ENCODE measurements at places on chromosomes 5 and 9.

DNA sequence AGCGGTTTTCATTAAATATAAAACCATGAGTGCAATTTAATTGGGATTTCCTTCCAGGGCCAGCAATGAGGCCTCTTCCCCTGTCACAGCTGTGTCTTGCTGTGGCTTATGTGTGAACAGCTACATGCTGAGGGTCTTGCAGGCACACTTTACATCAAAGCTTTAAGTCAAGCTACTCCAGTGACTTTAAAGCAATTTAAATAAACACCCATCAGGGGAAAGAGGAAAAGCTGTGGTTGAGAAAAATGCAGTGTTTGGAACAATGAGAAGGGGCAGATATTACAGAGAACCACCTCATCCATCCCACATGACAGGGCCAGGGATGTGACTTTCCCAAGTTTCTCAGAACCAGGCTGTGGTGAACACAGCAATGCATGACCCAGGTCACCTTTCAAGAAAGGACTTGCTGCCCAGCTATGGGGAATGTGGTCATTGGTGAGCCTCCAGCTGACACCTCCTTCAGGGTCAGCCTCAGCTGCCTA lies 115.9 kb upstream of the LPAR1 start:
- DNase-seq: no peak

- DNase-seq: no peak
Measured at GRCh38 chr5:114152656-114153360, 209.1 kb upstream of the KCNN2 start.

DNA sequence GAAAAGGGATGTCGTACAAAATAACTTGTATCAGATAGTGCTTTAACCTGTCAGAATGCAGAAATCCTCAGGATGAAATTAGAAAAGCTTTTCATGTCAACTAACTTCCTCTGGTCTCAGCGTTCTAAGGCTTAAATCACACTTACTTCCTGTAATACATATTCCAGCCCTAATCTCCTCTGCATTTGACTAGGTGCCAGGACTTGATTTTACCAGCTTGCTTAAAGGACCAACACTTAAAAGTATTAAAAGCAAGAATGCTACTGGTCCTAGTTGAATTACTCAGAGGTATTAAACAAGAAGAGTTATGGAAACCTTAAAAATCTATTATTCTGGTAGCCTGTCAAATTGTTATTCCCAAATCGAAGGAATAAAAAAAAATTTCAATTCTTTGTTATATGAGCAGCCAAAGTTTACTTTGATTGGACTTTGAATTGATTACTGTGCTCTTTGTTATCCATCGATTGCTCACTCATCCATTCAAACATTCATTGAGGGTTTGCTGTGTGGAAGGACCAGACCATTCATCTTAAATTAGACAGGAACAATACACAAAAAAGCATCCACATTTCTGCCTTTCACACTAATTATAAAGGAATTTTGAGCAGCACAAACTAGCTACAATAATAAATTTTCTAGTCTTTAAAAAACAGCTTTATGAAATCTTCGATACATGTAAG lies 108.7 kb downstream of the MUSK start:
- DNase-seq: no peak

DNA sequence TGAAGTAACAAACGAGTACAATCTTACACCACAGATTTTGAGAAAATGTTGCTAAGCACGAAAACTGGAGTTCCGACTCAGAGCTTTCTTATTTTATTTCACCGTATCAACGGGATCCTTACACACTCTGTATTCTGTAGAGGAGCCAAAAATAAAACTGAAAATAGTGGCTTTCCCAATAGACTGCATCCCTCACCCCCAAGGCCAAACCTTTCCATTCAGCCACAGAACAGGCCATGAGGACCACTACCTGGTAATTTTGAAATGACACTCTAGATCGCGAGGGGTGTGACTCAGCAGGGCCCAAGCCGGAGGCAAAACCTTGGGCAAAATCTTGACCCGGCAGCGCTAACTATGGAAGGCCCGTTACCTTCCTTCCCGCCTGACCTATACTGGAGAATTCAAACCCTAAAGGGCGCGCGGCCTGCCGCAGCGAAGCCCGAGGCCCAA lies 432 bp downstream of the HSPA9 start:
- DNase-seq: no peak

DNA sequence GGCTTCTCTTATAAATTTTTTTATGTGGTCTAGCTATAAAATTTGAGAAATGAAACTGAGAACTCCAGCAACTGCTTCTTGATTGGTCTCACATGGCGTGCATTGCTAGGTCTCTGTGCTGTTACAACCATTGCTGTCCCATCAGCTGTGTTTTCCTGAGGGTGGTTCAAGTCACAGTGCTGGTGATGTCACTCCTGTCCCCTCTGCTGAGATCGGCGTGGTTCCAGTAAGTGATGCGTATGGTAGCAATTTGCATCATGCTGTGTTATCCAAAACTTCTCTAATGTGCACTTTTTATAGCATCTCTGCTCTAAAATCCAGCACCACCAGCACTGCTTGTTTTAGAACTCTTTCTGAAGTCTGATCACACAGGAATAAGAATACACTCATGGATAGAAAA lies 112.6 kb upstream of the ZNF608 start:
- DNase-seq: no peak

GRCh38 chr5:145464171-145464570 lies 371.0 kb downstream of the PRELID2 start:
- no peak for DNase-seq

GRCh38 chr5:55497712-55498111 lies 37.1 kb downstream of the PLPP1 start:
- no peak for DNase-seq

DNA sequence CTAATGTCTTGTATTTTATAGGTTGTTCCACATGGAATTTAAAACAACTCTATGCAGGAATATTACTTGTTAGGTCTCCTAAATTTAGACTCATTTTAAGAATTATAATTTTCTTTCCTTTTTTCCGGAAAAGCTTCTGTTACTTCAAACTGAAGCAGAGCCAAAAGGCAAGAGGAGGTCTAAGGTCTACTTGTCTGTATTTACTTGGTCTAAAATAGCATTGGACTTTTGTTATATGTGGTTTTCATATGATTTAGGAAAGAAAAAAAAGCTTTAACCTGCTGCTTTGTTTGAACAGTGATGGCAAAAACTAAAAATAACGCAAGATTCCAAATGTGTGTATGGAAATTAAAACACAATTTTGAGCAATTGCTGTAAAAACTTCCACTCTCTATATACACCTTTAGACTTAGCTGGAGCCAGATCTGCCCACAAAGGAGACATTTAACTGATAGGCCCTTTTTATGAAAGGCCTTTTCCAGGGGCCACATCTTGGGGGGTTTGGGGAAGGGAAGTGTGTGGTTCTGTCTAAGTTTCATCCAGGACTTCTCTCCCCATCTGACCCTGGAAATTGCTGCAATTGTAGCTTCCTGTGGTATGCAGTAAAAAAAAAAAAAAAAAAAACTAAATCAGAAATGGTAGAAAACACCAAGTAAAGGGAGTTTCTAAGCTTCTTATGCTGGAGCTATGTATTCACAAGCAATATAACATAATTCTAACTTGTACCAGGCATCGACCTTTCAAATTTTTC lies 307.7 kb upstream of the MEF2C start:
- DNase-seq: no peak

GRCh38 chr5:147176422-147176821 lies 58.4 kb upstream of the STK32A start:
- no peak for DNase-seq

GRCh38 chr5:113510836-113511451 lies 2.5 kb upstream of the YTHDC2 start:
- no peak for DNase-seq

DNA sequence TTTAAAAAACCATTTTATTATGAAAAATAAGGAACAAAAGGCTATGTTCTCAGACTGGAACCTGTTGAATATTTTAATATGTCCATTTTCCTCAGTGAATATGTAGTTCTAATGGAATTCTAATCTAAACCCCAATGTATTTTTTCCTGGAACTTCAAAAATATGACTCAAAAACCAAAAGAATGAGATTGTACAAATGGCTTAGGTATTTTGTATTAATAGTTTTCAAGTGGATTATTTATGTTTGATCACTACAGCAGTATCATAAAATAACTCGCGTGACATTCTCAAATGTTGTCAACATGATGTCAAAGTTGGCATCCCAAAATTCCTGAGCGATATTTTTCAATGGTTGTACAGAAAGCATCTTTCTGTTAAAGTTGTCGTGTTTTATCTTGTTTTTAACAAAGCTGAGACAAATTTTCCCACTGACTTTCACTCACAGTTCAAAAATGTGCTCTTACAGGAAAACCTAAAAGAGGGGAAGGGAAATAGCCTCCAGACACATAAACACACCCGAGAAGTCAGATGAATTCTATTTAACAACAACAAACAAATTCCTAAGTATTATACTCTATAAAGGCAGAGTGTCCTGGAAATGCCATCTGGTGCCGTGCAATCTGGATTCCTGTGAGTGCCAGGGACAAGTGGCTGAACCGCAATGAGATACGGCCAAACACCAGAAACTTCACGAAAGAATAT lies 68.1 kb upstream of the TAS2R1 start:
- no peak for DNase-seq

DNA sequence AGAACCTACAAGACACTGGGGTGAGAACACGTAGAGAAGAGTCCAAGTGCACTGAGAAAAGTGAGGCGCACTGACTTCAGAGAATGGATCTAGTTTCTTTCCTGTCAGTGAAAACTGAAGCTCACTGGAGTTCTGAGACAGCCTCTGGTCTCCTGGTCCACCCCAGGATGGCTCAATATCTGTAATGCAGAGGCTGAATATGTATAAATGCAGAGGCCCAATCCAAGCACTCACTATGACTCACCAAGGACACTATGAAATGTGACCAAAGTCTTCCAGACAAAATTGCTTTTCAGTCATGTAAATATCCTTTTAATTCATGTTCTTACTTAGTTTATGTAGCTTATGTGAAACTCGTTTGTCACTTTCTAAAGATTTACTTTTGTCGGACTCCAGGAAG lies 53.8 kb downstream of the NFIB start:
- DNase-seq: no peak

DNA sequence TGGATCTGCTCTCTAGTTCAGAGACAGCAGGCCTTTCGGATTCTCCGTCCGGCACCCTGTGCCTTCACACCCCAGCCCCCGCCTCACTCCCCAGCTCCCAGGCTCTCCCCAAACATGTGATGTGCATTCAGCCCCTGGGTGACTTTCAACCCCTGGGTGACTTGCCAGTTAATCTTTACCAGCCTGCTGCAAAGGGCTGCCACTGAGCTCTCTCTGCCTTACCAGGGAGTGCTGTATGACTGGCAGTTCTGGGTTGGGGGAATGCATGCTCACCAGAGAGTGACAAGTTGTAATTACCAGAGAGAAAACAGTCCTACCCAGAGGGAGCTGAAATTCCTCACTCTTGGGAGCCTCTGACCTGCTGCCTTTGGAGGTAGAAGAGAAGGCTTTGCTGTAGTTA lies 4.9 kb upstream of the ADRA1B start:
- no peak for DNase-seq

DNA sequence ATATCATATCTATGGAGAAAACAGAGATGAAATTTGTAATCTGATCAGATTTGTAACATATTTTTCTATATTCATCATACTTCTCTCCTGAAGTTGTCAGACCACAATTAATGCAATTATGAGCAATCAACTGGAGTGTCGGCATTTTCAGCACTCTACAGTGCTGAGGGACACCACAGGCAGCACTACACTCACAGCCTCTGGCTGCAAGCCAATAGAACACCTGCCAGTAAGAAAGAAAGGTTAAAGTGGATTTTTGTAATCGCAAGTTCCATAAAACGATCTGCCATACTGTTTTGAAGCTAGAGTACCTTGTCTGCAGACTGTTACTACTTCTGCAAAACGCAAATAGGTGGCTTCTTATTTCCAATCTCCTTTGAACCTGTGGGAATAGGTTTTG lies 147.6 kb downstream of the ADAMTS6 start:
- no peak for DNase-seq

DNA sequence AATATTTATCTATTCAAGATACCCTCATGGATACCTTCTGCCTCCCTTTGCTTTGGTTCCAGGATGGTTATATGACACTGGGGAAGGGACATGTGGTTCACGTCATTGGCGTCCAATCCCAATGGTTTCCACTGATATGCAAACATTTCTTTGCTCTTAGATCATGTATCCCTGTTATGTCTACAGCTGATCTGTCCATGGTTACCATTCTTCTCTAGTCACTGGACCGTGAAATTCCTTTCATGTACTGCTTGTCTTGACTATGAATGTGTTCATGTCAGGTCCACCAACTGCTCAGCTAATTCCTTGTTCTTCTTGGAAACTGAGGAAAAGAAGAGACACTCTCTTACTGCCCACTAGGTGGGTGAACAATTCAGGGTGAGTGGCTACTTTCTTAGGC lies 391.1 kb upstream of the ZNF608 start:
- DNase-seq: no peak

GRCh38 chr5:80747922-80748321 lies 93.1 kb upstream of the DHFR start:
- DNase-seq: no peak

DNA sequence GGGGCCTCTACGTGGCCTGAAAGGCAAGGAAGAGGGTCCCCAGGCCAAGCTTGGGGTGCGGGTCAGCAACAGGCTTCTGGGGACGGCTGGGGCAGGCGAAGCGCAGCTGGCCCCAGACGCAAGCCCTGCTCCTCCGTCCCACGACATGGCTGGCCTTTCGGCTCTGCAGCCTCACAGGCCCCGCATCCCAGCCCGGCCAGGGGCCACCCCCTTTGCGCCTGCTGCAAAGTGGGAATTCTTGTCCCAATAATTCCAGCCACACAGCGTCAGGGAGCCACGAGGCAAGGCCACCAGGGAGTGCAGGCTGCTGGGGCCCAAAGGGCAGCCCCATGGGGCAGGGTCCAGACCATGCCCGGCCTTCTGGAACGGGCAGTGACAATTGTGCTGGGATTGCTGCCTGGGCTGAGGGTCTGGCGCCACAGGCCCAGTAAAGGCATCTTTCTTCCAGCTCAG lies 1.1 kb upstream of the ENTPD2 start:
- DNase-seq: no peak

DNA sequence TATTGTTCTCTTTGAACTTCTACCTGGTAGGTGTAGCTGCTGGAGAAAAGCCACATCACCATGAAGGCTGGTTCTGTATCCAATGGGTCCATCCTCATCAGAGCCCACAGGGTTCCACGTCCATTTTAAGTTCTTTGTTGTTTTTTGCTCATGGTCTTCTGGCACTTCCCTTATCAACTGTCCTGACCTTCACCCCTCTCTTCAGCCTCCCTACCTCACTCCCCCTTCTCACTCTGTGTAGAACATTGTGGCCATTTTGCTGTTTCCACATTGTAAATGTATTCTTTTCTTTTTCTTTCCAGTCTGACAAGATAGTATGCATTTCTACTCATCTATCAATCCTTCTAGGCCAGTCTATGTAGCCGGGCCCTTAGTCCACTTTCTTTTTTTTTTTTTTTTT lies 44.3 kb upstream of the F2RL2 start:
- no peak for DNase-seq

GRCh38 chr5:43560128-43560527 lies 3.3 kb upstream of the PAIP1 start:
- no peak for DNase-seq

- no peak for DNase-seq
Measured at GRCh38 chr9:71004196-71004595, 117.2 kb downstream of the TRPM3 start.

GRCh38 chr5:98468188-98468869 lies 305.1 kb upstream of the RGMB start:
- DNase-seq: no peak
